GM12878 (cell line): ENCODE measurements at places on chromosomes 16 and 17.

DNA sequence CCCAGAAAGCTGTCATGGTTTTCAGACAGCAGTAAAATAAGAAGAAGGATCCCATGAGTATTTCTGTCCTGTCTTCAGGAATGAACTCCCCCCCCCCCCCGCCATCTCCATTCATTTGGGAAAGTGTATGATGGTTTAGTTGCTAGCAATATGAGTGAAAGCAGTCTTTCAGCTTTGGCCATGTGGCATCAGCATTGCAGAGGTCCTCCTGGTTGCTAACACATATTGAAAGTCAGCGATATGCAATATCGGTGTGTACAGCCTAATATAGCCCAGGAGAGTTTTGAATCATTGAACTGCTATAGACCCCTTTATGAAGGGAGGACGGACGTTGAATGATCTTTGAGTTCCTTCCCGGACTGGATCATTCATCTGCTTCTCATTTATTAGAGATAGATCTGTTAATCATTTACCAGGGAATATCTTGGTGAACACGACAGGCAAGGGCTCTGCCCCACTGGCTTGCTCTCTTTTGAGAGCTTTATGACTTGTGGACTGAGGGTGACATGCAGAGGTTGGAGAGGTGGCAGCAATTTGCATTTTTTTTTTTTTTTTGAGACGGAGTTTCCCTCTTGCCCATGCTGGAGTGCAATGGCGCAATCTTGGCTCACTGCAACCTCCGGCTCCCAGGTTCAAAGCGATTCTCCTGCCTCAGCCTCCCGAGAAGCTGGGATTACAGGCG is 25.2 kb downstream of the DEF8 start:
- DNase-seq: no peak

GRCh38 chr17:66230922-66231591 is 1.8 kb upstream of the APOH start:
- DNase-seq: no peak

DNA sequence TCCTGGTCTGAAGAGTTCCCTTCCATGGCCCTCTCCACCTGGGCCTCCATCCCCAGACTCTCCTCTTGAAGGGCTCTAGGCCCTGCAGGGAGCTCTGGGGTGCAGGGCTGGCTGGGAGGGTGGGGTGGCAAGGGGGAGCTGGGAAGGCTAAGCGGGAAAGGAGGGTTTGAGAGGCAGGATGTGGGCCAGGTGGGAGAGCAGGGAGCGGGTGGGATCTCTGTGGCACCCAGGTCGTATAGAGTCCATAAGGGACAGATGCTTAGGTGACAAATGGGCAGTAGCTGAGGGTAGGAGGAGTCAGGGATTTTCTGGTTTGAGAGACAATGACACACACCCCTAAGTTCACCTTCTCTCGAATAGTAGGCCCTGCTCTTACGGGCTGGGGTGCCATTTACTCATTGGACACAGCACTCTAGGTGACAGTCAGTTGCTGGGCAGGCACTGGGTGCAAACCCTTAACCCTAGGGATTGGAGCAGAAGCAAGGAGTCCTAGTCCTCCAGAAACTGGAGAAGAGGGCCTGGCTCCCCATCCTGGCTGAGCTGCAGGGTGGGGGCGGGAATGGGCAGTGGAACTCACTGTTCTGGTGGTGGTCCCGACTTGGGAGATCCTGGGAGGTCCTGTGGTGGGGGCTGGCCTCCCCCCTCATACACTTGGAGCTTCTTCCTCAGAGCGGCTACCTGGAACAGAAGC is 15.3 kb downstream of the KIF18B start:
- DNase-seq: no peak

GRCh38 chr16:84526794-84527531 is 22.5 kb upstream of the MEAK7 start:
- DNase-seq: no peak

DNA sequence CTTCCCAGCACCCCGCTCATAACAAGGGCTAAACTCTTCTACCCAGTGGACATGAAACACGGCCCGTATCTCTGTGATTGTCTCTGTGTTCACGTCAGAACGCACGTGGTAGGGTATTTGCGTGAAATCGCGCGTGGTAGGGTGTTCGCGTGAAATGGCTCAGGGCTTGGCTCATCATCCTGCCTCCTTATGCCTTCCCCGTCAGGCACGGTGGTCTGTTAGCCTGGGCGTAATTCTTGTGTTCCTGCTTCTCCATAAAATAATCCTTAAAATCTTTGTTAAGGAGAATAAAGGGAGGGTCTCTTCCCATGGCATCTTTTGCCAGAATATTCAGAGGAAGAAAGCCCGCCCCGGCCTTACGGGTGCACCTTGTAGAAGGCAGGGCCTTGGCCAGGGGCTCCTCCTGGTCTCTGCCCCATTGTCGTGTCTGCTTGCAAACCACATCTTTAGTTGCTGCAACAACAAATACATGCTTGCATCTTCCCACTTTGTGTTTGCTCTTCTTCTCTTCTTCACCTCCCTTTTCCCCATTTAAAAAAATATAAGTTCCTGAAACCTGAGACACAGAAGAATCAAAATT is 116.7 kb upstream of the CHMP6 start:
- no peak for DNase-seq

DNA sequence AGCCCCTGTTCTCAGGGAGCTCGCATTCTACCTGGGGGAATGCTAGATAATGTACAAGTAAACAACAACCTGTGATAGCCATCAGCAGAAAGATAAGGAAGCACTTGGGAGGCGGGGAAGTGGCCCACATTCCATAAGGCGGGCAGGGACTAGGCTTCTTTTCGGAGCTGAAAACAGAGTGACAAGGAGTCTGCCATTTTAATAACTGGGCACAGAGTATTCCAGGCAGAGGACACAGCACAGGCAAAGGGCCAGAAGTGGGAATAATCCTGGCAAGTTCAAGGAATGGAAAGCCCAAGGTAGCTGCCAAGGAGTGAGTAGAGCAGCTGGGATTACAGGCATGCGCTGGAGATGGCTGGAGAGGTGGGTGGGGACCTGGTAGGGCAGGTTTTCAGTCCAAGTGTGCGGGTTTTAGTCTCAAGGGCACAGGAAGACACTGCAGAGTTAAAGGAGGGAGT is 24.3 kb downstream of the USP43 start:
- DNase-seq: no peak

DNA sequence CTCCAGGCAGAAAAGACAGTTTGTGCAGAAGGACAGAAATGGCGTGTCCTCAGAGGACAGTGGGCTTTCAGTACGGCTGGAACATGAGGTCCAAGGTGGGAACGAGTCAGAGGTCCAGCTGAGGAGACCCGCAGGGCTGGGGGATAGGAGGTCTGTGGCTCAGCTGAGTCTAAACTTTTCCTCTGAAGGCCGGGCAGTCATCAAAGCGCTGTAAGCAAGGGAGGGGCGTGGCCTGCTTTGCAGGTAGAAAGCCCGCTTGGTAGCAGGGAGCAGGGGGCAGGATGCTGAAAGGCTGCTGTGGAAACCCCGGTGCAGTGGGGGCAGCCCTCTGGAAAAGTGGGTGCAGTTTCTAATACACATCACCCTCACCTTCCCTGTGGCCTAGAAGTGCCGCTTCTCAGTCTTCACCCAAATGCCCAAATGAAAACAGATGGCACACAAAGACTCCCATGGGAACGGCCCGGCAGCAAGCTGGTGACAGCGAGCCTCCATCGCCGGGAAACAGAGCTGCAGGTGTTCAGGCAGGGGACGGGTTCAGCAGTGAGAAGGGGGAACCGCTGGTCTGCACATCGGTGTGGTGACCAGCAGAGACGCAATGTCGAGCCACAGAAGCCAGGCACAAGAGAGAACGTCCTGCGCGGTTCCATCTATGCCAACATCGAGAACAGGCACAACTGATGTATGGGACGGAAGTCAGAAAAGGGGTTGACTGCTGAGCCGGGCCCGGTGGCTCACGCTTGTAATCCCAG is 12.2 kb upstream of the OSGIN1 start:
- DNase-seq: no peak

DNA sequence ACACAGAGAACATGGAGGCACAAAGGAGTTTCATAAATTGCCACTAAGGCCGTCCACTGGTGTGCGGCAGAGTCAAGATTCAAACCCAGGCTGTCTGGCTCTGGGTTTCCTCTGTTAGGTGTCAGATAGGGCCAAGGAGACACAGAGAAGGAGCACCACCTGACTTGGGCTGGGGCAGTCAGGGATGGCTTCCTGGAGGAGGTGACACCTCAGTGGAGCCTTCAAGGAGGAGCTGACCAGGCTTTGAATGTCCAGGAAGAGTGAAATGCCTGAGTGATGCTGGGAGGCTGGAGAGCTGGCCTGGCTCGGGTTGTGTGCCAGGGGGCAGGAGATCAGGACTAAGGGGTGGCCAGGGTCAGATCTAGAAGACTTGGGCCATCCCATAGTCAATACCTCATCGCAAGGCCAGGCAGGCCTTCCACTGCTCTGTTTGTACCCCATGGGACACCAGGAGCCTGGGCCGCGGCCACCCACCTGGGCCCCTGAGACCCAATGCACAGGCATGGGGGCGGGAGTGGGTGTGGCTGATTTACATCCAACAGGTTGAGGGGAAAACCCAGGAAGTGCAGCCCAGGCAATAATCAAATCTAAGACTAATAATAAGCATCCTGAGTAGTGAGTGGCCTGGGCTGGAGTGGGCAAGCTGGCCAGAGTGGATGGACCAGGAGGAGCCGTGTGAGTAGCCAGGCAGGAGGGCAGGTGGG is 73.7 kb downstream of the USP22 start:
- DNase-seq: no peak

GRCh38 chr17:74972107-74972972 is at the start of gene HID1:
Gene HID1, minus strand, starts transcription at chr17:74972759. Its CDS starts 103 bp downstream, at chr17:74972656.
- no peak for DNase-seq

DNA sequence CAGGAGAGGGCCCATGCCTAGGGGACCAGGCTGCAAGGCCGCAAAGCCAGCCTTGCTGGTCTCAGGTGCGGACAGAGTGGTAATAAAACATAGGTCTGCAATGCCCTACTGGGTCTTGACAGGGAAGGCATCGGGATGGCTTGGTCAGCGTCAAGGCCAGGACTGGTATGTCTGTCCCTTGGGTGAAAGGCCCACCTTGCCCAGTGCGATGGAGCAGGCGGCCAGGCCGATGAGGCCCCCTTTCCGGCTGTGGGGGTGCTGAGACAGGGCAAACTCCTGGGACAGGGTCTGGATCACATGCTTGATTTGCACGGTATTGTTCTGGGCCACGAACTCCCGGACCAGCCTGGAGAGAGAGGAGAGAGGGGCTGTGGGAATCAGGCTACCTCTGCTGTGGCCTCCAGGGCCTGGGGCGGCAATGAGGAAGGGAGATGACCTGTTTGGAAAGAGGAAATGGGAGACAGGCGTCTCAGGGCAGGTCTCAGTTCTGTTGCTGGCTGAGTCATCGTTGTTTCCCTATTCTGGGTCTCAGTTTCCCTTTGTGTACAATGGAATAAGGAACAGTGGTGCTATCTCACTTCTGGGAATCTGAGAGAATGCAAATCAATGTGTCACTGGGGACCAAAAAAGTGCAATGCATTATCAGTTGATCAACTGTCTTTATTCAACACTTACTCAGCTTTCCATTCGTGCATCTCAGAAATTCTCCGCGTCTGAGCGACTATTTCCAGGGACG is 14.8 kb downstream of the VAC14 start:
- no peak for DNase-seq
